Dorsolateral prefrontal cortex (tissue), 122 donors: ENCODE measurements at places on chromosomes 3 and 15. TPM values are rescaled to one million over a fixed set of nuclear protein-coding genes. Genes with fewer than 3 reads are reported as not detected.
A peak's percentile ranks its signal among the peaks of the same experiment; 100 is the strongest.

- no peak for DNase-seq
These were observed 422.5 kb upstream of the SEMA6D start for GRCh38 chr15:47294765-47295259.

DNA sequence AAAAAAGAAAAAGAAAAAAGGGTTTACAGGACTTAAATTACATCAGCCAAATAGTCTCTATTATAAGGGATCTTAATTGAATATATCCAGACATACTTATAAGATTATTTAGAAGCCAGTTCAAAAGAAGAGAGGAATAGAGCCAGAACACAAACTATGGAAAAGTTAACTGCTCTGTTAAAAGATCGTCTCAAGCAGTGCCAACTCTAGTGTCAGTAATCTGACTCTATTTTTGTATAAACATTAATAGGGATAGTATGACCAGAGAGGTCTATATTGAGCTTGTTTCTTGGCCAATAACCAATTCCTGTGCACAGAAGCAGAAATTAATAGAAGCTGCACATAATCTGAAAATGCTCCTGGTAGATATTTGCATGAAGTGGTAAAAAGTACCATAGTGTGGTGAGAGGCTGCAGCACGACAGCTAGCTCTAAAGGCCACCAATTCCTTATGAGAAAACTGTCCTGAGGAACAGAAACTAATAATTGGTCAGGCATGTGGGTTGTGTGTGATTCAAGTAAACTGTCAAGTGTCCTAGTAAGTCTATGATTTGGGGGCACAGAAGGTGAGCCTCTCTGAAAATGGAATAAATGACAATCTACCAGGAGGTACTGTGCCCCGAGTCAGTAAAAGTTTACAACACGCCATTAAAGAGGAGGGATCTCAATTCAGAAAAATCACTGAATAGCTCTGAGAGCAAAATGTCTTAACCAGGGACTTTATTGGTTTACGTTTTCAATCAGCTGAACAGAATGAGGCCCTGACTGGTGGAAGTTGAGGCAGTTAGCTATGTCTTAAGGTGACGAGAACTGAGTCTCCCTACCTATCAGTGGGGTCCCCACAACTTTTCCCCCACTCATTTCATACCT, 51.5 kb upstream of the NANOGP8 start:
- no peak for DNase-seq

- DNase-seq = no peak
These were observed 128.4 kb downstream of the FAM174B start for GRCh38 chr15:92527197-92527596.

- DNase-seq = no peak
These were observed 47.4 kb downstream of the DZIP1L start for GRCh38 chr3:138068046-138068445.

DNA sequence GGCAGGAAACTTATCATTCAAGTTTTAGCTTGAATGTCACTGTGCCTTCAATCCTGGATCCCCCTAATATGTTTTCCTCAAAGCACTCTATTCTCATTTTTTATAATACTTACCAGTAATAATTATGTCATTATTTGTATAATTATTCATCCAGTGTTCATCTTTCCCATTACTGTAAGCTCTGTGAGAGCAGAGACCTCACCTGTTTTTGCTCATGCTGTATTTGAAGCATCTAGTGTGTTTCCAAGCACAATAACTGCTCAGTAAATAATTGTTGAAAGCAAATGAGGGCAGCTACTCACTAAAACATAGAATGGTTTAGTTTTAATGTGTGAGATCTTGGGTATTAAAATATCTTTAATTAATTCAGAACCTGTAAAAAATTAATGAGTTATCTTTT, 36.9 kb upstream of the KPNA4 start:
- no peak for DNase-seq

- no peak for DNase-seq
These were observed 17.1 kb downstream of the CCDC13 start for GRCh38 chr3:42755681-42756578.

DNA sequence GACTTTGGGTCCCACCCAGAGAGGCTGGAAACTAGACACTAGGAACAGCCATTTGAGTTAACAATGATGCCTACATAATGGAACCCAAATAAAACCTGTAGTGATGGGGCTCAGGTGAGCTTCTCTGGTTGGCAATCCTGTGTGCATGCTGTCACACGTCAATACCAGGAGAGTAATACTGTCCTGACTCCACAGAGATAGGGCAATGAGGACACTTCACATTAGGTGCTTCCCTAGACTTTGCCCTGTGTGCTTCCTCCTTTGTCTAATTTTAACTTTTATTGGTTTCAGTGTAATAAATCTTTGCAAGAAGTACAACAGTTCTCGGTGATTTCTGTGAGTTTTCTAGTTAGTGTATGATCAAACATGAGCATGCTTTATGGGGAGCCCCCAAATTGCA, 281.8 kb upstream of the ARRDC4 start:
- DNase-seq = no peak

GRCh38 chr3:147773116-147773630, 364.0 kb downstream of the ZIC1 start:
- DNase-seq = no peak

- DNase-seq = no peak
These were observed 52.4 kb upstream of the XRN1 start for GRCh38 chr3:142500211-142500610.

DNA sequence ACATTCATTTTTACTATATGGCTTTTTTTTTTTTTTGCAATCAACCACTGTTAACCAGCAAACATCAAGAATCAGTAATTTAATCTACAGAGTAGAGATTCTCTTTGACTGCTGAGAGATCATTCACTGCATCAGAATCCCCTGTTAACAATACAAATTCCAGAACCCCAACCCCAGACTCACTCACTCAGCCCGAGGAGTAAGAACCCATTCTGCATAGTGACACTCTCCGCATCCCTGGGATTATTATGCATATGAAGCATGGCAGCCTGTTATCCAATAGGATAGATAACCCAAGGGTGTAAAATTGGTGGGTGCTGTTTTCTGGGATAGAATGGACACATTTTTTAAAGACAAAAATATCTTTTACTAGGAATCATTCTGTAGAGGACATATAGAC, 76.3 kb upstream of the CCDC39 start:
- no peak for DNase-seq

GRCh38 chr3:32880225-32880624, 62.4 kb downstream of the TRIM71 start:
- DNase-seq = no peak

DNA sequence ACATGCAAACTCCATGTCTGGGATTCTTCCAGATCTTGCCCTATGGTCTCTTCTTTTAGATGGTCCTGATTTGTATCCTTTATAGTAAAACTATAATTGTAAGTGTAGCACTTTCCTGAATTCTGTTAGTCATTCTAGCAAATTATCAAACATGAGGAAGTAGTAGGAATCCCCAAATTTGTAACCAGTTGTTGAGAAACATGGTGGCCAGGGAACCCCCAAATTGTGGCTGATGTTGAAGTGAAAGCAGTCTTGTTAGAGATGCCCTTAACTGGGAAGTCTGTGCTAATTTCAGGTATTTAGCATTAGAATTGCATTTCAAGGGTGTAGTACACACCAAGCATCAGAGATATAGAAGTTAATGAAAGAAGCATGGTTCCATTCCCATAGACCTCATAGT, 180.4 kb upstream of the STT3B start:
- no peak for DNase-seq

- no peak for DNase-seq
These were observed 3.6 kb downstream of the ADAMTSL3 start for GRCh38 chr15:83657549-83657948.

GRCh38 chr15:75193272-75193671, 8.4 kb upstream of the C15orf39 start:
- no peak for DNase-seq

- DNase-seq = no peak
These were observed 196.8 kb upstream of the LPP start for GRCh38 chr3:187957165-187957581.

DNA sequence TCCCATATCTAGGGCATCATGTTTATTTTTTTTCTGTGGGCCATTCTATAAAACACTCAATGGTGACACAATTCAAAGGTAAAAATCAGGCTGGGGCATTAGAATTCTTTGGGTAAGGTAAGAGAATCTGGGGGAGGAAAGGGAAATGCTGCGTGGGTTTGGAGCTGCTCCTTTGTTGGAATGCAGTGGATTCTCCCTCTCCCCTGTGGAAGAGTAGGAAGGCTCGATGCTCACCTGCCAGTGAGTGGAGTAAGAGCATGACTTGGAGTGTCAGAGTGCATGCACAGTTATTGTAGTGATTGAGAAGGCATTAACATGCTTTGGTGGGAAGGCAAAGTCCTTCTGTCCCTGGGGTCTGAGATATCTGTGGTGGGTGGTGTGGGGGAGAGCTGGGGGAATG, 280.0 kb downstream of the PDCD6IP start:
- no peak for DNase-seq

DNA sequence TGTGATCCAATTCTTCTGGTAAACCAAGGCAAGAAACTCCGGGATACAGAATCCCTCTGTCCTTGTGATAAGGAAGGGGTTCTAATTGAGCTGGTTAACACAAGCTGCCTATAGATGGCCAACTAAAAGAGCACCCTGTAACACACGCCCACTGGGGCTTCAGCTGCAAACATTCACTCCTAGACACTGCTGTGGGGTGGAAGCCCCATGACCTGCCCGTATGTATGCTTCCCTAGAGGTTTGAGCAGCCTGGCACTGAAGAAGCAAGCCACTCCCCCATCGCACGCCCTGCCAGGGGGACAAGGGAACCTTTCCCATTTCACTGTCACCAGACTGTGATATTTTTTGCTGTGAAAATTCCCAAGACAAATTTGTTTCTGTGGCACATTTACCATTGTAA, 516.9 kb upstream of the GOLIM4 start:
- DNase-seq = no peak

DNA sequence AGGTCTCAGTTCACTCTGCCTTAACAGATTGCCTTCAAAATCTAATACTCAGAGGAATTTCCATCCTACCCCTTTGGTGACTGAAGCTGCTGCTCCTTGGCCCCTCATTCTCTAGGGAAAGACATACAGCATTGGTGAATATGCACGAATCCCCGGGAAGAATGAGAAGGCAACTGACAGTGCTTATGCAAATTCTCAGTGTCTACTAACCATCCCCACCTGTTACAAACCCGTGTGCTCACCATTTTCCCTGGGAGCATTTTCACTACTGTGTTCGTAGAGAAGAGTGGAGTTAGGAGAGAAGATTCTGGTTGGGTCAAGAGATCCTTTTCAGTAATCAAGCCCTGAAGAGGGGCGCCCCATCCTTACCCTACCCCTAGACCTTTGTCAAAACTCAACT, 37.7 kb downstream of the SYNM start:
- DNase-seq = no peak

DNA sequence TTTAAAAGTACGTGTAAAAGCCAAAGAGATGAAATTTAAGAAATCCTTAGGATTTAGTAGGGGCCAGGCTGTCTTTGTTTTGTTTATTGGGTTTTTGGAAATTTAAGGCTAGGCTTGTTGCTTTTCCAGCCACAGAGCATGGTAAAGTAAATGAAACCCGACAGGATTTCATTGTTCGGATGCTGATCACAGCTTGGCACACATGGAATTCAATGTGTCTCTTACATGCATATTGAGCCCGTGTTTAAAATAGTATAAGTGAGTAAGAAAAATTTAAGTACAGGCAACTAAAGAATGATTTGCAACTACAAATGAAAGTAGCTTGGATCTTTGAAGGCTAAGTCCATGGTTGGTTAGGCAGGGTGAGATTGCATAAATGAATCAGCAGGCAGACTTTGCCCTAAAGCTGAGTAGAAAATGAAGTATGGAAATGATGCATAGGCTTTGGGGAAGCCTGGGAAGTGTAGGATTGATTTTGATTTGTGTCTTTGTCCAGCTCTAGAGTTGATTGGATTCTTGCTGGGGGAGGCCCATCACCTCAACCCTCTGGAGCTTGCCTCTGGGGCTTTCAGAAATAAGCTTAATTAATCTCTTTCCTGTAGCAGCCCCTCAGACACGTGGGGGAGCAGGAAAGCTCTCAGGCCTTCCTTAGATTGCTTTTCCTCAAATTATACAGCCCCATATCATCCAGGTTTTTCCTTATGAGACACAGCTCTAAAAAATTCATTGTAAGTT, 68.2 kb upstream of the ADAMTSL3 start:
- DNase-seq = no peak

GRCh38 chr3:196332168-196332567, 6.0 kb downstream of the TM4SF19 start:
- no peak for DNase-seq

The GP5 gene
- 0.38 TPM for total RNA-seq

The INSYN1 gene
- 121 TPM for total RNA-seq

- no peak for DNase-seq
These were observed 21.8 kb downstream of the GREM1 start for GRCh38 chr15:32739522-32740063.

The GOLGA8J gene
- total RNA-seq = not detected

DNA sequence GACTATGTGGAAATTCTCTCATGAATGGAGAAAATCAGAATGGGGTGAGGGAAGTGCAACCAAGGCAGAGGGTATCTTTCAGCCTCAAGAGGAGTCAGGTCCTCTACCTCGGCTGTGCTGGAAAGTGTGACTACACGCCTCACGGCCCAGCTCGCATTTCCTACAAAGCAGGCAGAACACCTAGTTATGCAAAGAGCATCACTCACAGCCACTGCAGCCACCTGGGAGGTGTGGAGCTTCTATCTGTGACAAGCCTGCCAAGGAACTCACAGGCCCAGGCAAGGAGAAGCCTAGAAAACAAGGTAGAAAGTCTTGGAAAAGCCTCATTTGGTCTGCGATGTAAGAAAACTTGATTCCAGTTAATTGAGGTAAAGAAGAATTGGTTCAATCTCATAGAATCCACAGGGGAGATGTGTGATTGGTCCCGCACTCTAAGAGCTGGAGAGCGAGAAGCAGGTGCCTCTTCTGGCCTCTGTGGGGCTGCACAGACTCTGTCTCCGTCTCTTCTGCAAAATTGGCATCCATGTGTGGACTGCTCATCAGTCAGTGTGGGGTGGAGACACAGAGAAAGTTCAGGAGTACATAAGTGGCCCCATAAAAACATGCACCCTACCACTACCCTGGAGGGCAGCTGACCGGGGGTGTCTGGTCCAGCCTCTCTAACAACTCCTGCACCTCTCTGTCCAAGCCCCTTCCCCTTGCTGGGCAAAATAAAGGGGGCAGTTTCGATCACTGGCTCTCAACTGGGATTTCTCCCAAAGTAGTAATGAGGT, 76.8 kb downstream of the TAMM41 start:
- peak; percentile 22 for DNase-seq

The KCNAB1 gene
- total RNA-seq = 55.5 TPM

- DNase-seq = no peak
These were observed 514.8 kb downstream of the MECOM start for GRCh38 chr3:169148448-169149348.

DNA sequence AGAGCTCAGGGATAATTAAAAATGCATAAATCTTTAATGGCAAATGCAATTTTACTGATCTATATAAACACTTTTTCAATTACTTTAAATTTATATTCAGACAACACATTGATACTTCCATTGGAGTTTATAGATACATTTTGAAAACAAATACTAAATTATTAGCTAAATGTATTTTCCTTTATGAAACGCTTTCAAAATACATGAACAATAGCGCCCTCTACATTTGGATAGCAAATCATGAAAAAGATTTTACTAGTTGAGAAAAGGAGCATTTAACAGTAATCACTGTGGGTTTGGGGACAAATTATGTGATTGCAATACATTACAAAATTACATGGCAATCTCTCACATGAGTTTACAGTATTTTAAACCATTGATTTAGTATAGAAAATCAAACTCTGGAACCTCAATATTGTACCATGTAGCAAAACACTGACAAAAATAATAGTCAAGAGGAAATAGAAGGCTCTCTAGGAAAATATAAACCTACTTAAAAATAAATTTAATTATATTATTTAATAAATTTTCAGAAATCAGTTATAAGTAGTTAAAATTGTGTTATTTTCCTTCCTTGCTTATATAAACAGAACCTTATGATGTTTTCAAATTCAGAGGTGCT, 207.9 kb downstream of the ZIC1 start:
- DNase-seq = no peak
